Stimulated activated CD8-positive, alpha-beta memory T cell treated with anti-CD3 and anti-CD28 coated beads, Interleukin-15, amount 100 ng/mL, for 24 hours (primary cell): ENCODE measurements at places on chromosomes 7 and 10.

GRCh38 chr7:139915864-139916716 is 87.0 kb downstream of the TBXAS1 start:
- DNase-seq: peak; percentile 14

- DNase-seq: no peak
Observed at GRCh38 chr10:54607983-54608382, 193.0 kb downstream of the PCDH15 start.

GRCh38 chr10:33323721-33324120 is 10.7 kb downstream of the NRP1 start:
- no peak for DNase-seq

DNA sequence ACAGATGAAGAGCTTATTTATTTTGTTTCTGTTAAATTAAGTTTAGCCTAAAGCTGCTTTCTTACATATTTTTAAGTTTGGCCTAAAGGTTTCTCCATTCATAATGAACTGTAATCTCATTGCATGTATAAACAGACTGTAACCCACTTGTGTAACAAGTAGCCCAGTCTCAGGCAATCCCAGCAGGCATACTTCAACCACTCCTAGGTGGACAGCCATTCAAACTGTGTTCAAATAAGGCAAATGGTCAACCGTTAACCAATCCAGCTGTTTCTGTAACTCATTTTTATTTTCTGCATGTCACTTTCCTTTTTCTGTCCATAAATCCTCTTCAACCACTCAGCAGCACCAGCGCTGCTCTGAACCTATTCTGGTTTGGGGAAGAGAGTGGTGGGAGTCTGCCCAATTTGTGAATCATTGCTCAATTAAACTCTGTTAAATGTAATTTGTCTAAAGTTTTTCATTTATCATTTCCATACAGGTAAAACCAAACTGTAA is 35.9 kb downstream of the PHYHIPL start:
- no peak for DNase-seq

- no peak for DNase-seq
Observed at GRCh38 chr7:30412782-30413504, 65.6 kb downstream of the NOD1 start.

DNA sequence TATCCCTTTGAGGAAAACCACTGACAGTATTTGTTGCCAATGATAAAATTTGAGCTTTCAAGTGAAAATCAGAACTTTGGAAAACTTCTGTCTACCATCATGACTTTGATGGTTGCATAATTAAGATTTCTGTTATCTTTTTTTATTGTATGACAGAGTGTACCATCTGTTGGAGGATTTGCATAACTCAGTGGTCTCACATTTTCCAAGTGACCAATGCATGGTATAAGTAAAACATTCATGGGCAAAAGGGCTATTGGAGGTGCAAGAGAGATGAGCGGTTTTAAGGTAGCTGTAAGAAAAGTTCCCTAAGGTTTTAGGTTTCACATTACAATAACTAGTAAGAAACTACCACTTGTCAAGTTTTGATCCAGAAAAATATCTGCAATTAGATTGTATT is 625.3 kb downstream of the PARD3 start:
- no peak for DNase-seq

GRCh38 chr7:159091041-159091440 is 53.6 kb downstream of the VIPR2 start:
- DNase-seq: no peak

DNA sequence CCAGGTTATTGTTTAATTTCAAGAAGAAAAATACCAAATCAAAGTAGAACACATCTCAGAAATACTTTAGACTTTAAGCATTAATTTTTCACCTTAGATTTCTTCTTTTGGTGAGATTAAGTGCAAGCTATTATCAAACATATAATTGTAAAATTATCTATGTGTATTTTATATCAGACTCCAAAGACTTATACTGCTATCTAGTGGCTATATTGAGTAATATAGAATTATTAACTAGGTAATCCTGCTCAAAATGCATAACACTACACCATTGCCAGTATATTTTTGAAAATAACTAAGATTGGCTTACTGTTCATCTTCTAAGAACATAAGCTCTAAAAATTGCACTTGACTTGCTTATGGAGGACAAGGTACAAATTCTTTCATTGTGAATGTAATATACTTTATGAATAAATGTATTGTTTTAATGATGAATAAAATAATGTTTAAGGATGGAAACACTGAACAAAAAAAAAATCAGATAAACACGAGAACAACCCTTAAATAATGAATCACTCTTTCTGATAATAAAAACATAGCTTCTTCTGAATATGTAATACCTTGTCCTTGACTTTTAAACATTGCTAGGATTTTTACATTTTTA is 86.7 kb upstream of the GNAI1 start:
- DNase-seq: no peak

GRCh38 chr10:72276013-72276387 is 2.3 kb downstream of the DDIT4 start:
- no peak for DNase-seq

DNA sequence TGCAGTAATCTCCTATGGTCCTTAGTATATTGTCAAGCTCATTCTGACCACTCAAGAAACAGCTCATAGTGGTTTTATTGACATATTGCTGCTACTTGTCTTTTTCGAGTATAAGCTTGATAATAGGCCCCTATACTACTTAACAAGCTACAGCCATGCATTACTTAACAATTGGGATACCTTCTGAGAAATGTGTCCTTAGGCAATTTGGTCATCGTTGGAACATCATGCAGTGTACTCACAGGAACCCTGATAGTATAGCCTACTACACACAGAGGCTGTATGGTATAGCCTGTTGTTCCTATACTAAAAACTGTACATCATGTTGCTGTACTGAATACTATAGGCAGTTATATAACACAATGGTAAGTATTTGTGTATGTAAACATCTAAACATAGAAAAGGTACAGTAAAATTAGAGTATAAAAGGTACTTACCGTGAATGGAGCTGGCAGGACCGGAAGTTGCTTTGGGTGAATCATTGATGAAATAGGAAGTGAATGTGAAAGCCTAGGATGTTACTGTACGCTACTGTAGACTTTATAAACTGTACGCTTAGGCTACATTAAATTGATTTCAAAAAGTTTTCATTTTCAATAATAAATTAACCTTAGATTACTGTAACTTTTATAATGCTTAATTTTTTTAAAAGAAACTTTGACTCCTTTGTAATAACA is 160.9 kb downstream of the LRRC4 start:
- DNase-seq: no peak

- DNase-seq: no peak
Observed at GRCh38 chr7:26664274-26664673, 200.1 kb downstream of the SKAP2 start.

- no peak for DNase-seq
Observed at GRCh38 chr7:142418326-142418725, 160.5 kb upstream of the PRSS58 start.

DNA sequence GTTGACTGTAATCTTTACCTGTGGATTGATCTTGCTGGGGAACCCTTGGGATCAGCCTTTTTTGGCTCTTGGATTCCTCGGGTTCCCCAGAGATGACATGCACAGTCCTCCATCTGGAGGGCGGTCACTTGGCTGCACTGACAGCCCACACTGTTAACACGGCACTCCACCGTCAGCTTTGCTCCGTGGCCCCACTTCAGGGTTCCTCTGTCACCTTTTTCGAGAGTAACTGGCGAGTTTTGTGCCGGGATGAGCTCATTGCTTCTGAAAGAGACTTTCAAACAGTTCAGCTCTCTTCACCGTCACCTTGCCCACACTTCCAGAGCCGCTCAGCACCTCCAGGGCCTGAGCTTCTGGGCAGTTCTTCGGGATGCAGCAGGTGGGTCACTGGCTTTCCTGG is 42.4 kb downstream of the PROSER2 start:
- no peak for DNase-seq

GRCh38 chr7:101363734-101364374 is 1.2 kb downstream of the COL26A1 start:
- DNase-seq: peak; percentile 53

- DNase-seq: no peak
Observed at GRCh38 chr10:84432891-84433290, 104.5 kb downstream of the CCSER2 start.

DNA sequence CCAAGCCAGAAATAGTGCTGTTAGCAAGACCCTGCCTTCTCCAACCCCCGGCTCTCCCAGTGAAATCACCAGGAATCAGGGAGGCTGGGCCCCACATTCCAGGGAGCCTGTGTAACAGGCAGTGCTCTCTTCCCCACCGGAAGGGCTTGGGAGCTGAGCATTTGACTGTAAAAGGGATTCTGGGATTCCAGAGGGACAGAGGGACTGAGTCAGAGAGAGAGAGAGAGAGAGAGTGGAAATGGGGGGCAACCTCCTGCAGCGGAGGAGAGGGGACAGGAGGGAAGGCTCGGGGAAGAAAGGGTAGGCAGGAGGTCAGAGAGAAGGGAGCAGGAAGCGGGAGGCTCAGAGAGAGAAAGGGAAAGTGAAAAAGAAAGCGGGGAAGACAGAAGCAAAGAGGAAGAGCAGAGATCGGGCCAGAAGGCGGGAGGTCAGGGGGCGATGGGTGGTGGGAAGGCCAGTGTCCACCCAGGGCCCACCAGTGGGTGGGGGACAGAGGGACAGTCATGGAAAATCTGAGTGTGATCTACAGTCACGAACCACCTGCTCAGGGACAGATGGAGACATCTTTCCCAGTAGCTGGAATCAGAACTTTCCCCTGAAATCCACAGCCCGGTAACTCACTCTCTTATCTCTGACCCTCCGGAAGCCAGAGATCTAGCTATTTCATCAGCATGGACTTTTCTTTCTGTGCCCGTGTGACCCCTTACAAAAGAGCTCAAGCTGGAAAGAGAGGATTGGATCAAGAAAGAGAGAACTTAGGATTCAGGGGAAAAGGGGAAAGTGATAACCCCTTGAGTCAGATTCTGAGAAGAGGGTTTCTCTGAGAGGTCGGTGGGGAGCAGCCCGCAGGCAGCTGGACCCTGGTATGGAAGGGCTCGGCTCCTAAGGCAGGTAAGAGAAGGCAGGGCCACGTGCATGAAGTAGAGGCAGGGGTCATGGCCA is 4.6 kb upstream of the SERPINE1 start:
- DNase-seq: no peak

GRCh38 chr7:114645451-114645850 is 230.8 kb downstream of the FOXP2 start:
- DNase-seq: no peak

DNA sequence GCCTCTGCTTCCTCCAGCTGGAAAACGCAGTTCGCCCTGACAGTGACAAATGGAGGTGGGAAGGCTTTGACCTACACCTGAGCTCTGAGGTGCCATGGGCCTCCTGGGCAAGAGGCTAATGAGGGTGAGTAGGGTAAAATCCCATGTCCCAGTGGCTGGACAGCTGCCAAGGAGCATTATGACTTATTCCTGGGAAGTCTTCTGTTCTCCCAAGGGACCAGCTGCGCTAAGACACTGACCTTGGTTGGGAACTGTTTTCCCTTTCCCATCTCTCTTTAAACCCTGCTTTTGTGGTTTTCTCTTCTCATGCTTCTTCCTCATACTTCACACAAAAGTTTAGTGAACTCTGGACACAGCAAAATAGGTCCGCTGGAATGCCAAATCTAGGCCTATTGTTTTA is 72.6 kb downstream of the COPG2 start:
- no peak for DNase-seq
